ENCODE measurements at places on chromosomes 4 and X. TPM values are rescaled to one million over a fixed set of nuclear protein-coding genes. Genes with fewer than 3 reads are reported as not detected.

DNA sequence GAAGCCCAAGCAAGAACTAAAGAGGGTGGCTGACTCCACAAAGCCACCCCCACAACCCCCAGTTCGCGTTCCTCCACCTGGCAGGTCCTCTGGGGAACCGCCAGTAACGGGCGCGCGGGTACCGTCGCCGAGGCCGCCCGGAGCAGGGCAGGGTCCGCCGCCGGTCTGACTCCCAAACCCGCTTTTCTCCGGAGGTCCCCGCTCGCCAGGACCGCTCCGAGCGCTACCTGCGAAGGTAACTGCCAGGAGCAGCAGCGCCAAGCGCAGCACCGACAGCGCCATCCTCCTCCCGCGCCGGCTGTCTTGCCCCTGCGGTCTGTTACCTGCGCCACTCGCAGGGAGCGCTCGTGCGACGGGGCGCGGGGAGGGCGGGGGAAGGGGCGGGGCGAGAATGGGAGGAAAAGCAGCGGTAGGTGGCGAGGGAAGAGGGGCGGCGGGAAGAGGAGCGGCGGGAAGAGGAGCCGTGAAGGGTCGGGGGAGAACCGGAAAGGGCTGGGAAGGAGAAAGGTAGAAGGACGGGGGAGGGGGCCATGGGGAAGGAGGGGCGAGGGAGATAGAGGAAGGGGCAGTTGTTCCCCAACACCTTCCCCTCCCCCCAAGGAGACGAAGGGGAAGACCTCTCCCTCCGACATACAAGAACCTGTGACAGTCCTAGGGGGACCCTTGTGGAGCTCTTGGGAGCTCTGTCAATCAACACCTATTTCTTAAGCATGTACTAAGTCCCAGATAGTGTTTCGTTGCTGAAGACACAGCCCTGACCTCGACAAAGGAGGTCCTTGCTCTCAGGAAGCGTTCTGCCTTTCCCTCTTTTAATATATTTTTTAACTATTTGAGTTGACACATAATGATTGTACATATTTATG, at the start of gene SPINK2:
Gene SPINK2 (minus strand): TSS at position 321 of the 863 bp plus-strand sequence. CDS start 39 bp downstream, at position 282.
- no peak for DNase-seq

GRCh38 chrX:121161501-121161933, 114.1 kb downstream of the GLUD2 start:
- no peak for DNase-seq

- DNase-seq = no peak
Observed at GRCh38 chr4:119498527-119498926, 130.1 kb downstream of the PDE5A start.

GRCh38 chrX:115562480-115562847, 1.5 kb downstream of the PLS3 start:
- DNase-seq = peak; percentile 20

DNA sequence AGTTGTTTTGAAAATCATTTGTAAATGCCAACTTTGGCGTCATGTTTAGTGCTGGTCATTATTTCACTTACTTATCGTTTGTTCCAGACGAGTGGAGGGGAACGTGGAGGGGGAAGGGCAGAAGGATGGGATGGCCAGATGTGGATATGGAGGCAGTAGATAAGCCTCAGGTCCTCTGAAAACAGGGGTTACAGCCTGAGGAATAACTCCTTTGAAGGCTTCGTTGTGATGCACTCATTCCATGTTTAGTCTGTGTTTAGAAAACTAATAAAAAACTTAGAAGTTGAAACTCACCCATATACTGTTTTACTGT, 1.1 kb downstream of the MOB1B start:
- no peak for DNase-seq

GRCh38 chrX:42442745-42443144, 335.2 kb downstream of the PPP1R2C start:
- no peak for DNase-seq

GRCh38 chr4:181106398-181106797, 1136.8 kb upstream of the TENM3 start:
- no peak for DNase-seq

- no peak for DNase-seq
Observed at GRCh38 chrX:70171624-70172023, 5.7 kb upstream of the DGAT2L6 start.

DNA sequence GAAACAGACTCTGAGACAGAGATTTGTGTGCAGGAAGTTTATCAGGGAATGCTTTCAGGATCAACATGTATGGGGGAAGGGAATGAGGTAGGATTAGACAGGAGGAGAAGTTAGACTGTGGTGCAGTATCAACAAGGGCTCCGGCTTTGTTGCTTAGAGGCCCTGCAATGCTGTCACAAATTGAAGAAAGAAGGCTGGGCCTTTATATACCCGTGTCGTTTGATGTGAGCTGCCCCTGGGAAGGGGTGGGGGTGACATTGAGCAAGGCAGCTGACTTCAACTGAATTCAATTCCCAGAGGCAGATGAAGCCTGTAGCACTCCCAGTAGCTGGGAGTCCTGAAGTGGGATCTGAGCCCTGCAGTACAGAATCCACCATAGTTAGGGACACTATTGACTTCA, 29.5 kb upstream of the USP9X start:
- DNase-seq = no peak

DNA sequence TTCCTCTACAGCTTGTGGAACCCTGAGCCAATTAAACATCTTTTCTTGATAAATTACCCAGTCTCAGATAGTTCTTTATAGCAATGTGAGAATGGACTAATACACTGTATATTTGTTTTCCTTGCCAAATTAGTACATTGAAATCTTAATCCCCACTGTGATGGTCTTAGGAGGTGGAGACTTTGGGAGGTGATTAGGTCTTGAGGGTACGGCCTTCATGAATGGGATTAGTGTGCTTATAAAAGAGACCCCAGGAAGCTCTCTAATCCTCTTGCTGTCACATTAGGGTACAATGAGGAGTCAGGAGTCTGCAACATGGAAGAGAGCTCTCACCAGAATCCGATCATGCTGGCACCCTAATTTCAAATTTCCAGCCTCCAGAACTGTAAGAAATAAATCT, 86.6 kb downstream of the TIGD2 start:
- DNase-seq = no peak

- DNase-seq = no peak
Observed at GRCh38 chrX:123830309-123830708, 29.5 kb upstream of the XIAP start.

DNA sequence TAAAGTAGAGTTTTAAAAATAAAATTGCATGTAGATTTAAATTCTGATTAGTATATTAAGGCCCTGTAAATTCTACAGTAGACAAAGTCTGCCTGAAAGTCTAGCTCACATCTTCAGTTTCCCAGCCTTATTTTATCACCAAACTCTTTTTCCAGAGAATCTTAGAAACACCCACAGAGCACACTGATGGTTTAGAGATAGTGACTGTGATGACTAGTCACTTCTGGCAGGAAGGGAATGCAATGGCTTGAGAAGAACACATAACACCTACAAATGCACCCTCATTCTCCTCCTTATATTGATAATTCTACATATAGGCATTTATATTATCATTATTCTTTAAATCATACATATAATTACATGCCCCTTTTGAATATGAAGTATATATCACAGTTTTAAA, 232.9 kb downstream of the ARAP2 start:
- DNase-seq = no peak

GRCh38 chr4:147732518-147733235, 789 bp downstream of the ARHGAP10 start:
- no peak for DNase-seq

DNA sequence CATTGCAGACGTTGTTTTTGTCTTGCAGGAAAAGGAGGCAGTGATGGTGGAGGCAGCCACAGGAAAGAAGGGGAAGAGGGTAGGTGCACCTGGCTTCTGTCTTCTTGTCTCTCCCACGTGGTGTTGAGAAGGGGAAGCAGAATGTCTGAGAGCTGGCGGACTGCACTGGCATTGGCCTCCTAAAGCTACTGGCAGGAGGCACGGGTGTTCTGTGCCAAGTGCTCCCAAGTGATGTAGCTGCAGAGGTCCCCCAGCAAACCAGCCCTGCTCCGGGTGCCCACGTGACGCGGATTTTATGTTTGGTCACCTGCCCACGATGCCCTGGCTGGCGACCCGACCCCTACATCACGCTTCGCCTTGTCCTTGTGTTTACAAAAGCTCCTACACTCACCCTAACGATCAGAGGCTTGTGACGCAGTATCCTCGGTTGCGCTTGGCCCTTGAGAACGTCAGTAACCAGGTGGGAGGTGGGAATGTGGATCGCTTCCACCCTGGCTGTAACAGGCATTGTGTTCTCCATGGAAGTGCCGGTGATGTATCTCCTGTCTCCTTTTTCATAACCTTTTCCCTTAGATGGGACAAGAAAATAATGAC, 28.5 kb upstream of the XG start:
- DNase-seq = no peak

Gene SPATA4
- total RNA-seq = not detected

Gene ASB11
- total RNA-seq = not detected

Gene CTAG2
- not detected for total RNA-seq

Gene PNMA5
- total RNA-seq = not detected

Gene ARSJ
- 44.1 TPM for total RNA-seq

Gene MEPE
- total RNA-seq = not detected

Gene PDZD4
- not detected for total RNA-seq

Data from HFFc6 (cell line).